ENCODE measurements at places on chromosomes 12 and 14. TPM values are rescaled to one million over a fixed set of nuclear protein-coding genes. Genes with fewer than 3 reads are reported as not detected.

DNA sequence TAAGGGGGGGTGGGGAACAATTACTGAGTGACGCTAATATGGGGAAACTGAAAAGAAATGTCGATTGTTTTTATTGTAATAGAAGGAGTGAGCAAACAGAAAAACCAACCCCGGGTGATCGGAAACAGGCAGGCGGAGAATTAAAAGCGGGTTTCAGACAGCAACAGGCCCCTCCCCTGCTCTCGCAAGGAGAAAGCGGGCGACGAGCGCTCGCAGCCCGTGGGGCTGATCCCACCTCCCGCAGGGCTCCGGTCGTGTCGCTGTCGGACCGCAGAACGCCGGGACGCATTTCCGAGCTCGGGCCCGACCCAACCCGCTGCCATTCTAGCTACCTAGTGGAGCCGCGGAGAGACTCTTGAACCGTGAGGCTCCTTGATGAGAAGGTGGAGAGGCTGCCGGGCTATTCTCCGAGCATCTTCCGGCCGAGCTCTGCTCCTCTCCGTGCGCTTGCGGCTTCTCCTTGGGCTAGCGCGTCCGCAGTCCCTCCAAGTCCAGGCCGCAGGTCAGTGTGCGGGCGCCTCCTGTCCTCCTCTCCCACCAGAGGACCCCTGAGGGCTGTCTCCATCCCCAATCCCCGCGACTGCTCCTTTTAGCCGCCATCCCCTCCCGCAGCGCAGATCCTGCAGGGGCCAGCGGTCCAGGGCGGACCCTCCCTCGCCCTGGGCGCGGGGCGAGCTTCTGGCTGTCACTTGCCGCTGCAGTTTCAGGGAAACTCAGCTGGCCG lies 4.1 kb upstream of the PAX9 start:
- no peak for DNase-seq

DNA sequence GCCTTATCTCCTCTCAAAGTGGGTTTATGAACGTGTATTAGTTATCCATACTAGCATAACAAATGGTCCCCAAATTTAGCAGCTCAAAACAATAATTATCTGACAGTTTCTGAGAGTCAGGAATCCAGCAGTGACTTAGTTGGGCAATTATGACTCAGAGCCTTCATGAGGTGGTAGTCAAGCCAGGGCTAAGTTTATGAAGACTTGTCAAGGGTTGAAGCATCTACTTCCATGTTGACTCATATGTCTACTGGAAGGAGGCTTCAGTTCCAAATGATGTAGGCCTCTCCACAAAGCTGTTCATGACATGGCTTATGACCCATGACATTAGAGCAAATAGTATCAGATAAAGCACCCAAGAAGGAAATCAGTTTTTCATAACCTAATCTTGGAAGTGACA lies 73.2 kb downstream of the IPO8 start:
- no peak for DNase-seq

DNA sequence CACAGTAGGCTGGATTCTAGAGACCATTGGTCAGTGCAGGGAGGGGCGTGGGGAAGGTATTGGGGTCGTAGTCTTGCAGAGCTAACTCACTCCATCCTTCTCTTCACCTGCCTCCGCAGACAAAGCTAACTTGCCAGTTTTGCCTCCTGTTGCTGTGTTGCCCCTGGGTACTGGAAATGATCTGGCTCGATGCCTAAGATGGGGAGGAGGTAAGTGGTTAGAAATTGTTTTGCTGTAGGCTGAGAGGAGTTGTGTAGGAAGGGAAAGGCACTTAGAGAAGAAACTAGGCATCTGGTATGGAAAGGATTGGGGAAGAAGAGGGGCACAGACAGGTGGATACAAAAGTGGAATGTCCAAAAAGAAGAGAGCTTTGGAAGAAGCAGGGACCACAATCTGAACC lies 11.1 kb downstream of the DGKA start:
- DNase-seq: no peak

LETMD1 gene
- polyA plus RNA-seq: 22.7 TPM

DNA sequence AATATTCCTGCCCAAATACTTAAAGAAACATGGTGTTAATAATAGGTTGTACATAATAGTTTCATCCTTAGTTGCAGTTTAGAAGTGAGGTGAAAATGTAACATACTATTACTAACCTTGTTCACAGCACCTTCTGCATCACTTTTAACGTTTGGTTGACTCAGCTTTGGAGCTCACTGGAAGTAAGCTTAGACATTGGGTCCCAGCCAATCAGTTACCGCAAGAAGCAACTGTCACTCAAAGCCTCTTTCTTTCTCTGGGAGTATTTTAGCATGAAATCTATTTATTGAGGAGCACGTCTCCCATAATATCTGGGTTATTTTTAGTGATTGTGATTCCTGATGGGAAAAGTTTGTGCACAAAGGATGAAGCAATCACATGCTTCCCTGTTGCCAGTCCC lies 472.6 kb downstream of the SNAPC1 start:
- DNase-seq: no peak

SPTSSA gene
- 30.7 TPM for polyA plus RNA-seq

DCN gene
- polyA plus RNA-seq: 315 TPM

GRCh38 chr12:38662829-38663228 lies 242.6 kb downstream of the CPNE8 start:
- DNase-seq: no peak

DNA sequence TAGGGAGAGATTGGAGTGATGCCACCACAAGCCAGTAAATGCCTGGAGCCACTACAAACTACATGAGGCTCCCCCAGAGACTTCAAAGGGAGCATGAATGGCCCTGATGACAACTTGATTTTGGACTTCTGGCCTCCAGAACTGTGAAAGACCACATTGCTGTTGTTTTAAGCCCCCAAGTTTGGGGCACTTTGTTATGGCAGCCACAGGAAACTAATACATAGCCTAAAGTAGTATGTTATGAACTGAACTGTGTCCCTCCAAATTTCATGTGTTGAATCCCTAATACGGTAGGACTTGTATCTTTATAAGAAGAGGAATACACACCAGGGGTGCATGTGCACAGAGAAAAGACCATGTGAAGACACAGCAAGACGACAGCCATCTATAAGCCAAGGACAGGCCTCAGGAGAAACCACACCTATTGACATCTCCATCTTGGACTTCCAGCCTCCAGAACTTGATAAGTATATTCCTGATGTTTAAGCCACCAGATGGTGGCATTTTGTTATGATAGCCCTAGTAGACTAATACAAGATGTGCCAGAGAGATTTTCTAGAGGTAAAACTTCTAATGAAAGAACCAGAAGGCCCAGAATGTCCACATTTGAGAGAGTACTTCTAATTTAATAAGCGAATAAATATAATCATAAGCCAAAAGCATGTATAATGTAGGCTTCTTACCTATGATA lies 127.1 kb upstream of the BMP4 start:
- no peak for DNase-seq

DHH gene
- 1.2 TPM for polyA plus RNA-seq

- DNase-seq: no peak
These were observed 62.7 kb downstream of the ERC1 start for GRCh38 chr12:1053690-1054089.

SYCP3 gene
- 0.07 TPM for polyA plus RNA-seq

GRCh38 chr12:69417231-69417630 lies 53.0 kb upstream of the FRS2 start:
- no peak for DNase-seq

- no peak for DNase-seq
These were observed 19.2 kb downstream of the IL26 start for GRCh38 chr12:68206446-68206845.

OR6C2 gene
- not detected for polyA plus RNA-seq

DNA sequence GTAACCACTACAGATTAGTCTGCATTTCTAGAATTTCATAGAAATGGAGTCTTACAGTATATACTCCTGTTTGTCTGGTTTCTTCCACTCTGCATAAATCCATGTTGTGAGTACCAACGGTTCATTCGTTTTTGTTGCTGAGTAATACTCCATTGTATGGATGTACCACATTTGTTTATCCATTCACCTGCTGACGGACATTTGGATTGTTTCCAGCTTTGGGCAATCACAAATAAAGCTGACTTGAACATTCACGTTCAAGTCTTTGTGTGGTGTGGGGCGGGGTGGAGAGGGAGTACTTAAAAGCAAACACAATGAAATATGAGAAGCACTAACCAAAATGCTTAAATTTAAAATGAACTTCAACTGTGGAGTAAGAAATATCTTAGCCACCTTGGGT lies 7.1 kb downstream of the HECTD4 start:
- no peak for DNase-seq
